T-cell (primary cell): ENCODE measurements at places on chromosomes 4 and X.

- no peaks in the 10 kb centered on the region for H3K4me1 ChIP-seq
- no peak for DNase-seq
- H3K36me3 ChIP-seq = no peaks in the 10 kb centered on the region
- H3K27ac ChIP-seq = no peak overlapping the region
- H3K4me3 ChIP-seq = no peak overlapping the region
These were observed 220.1 kb downstream of the DHX15 start for GRCh38 chr4:24364249-24364648.

DNA sequence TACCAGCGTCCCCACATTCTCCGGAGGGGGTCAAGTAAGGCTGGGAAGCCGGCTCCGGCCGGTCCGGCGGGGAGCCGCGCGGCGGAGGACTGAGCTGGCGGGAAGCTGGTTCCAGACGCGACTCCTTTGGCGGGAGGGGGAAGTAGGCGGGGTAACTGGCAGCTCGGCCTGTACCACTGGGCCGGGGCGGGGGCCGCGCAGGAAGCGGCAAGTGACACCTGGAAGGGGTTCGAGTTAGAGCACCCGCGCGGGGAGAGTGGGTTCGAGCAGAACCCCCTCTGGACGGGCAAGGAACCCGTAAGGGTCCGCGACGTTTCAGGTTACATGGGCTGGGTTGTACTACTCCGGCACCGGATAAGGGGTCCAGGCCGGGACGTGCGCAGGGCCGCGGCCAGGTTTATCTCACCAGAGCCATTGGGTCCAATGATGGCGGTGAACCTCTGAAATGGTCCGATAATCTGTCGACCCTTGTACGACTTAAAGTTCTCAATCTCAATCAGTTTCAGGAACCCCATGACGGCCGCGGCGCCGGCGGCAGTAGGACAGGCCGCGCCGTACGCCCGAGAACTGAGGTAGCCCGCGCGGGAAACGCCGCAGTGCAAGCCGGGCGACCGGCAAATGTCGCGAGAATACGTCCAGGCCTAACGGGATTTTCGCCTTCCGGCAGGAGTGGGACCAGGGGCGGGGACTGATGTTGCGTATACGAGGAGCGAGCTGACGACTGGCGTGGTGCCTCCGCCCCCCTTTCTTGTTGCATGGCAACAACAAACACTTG, at the start of gene SMC1A:
TSS of gene SMC1A (minus strand) at position 569 of the 775 bp plus-strand sequence. CDS start at position 515, 54 bp downstream.
- H3K27me3 ChIP-seq = no peaks in the 10 kb centered on the region
- H3K27ac ChIP-seq = peak within 1 kb of the TSS; percentile 94
- peak within 1 kb of the TSS; percentile 77 for H3K4me3 ChIP-seq
- H3K36me3 ChIP-seq = no peaks in the 10 kb centered on the region
- H3K4me1 ChIP-seq = peaks cover 17% of the 10 kb centered on the region

GRCh38 chrX:133980832-133981588, 4.4 kb downstream of the GPC3 start:
- H3K4me1 ChIP-seq = no peaks in the 10 kb centered on the region
- H3K27ac ChIP-seq = no peak overlapping the region
- no peaks in the 10 kb centered on the region for H3K36me3 ChIP-seq
- DNase-seq = no peak

DNA sequence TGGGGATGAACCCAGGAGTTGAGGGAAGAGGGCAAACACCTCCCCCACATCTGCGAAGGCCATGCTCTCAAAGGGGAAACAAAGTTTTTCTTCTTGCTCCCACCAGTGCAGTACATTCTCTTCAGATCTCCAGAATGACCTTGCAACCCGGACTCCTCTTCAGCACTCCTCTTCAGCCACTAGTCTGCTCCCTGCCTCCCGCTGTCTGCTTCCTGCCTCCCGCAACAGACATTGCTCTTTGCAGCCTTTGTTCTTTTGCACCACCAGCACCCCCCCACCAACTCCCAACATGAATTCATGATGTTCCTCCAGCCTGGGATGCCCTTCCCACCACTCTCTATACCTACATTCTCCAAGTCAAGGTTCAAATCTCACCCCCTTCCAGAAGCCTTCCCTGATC, 32.1 kb downstream of the UTP14A start:
- no peaks in the 10 kb centered on the region for H3K4me1 ChIP-seq
- no peak overlapping the region for H3K4me3 ChIP-seq
- no peak for DNase-seq
- no peaks in the 10 kb centered on the region for H3K27me3 ChIP-seq

DNA sequence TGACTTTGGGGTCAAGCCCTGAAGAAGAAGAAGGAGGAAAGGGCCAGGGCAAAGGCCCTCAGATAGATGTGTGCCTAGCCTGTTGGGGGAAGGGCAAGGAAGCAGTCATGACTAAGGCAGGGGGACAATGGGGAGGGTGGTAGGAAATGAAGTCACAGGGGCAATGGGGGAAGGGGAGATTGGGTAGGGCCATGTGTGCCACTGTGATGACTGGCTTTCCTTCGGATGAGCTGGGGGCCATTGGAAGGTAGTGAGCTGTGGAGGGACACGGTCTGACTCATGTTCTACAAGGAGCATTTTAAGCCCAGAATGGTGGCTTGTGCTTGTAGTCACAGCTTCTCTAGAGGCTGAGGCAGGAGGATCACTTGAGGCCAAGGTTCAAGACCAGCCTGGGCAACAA, 642.0 kb downstream of the MID1IP1 start:
- DNase-seq = no peak
- H3K36me3 ChIP-seq = no peaks in the 10 kb centered on the region
- no peak overlapping the region for H3K27ac ChIP-seq
